ENCODE measurements at places on chromosomes 2 and 18.

DNA sequence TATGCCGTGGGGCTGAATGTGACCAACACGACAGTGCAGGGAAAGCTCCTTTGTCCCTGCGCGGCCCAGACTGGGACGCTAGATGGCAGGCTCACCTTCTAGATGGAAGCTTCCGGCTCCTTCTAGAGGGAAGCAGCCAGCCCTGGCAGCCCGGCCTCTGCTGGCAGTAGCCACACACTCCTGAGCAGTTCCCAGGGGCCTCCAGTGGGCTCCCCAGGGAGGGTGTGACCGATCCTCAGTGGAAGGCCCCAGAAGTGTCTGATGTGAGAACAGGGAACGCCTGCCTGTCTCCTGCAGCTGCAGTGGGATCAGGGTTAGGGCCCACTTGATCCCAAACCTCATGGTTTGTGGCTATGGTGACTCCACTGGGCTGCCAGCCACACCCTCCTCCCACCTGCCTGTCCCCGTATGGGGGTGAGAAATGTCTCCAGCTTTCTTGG, 48.5 kb upstream of the LRPPRC start:
- DNase-seq: peak; percentile 43

DNA sequence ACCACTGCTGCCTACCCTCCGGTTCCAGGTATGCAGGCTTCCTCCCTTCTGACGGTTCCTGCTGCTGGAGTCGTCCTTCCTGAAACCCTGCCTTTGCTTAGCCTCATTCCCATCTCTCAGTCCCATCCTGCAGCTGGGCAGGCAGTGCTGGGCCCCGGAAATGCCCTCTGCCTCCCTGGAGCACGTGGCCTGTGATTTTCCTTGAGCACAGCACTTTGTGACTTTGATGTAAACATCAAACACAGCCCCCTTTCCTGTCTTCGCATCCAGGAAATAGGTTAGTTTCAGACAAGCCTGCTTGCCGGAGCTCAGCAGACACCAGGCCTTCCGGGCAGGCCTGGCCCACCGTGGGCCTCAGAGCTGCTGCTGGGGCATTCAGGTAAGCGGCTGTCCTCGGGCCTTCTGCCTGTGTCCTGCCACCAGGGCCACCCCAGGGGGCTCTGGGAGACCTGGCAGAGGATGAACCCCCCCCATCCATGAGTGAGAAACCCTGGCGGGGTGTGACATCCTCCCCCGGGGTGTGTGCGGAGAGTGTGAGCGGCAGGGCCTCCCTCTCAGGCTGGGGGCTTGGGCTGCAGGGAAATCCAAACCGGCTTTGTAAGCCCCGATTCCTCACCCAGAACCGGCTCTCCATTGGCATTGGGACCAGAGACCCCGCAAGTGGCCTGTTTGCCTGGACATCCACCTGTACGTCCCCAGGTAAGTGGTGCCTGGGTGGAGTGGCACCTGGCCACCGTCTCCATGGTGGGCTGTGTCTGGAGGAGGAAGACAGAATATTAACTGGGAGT, at the start of gene ZAP70:
Gene ZAP70 (plus strand): TSS at position 281 of the 788 bp plus-strand sequence. CDS start 10,461 bp downstream, outside the sequence.
- DNase-seq: no peak

GRCh38 chr2:240603081-240603835, 16.7 kb downstream of the CAPN10 start:
- DNase-seq: no peak

- no peak for DNase-seq
Observed at GRCh38 chr2:78301166-78301789, 724.2 kb upstream of the REG3G start.

DNA sequence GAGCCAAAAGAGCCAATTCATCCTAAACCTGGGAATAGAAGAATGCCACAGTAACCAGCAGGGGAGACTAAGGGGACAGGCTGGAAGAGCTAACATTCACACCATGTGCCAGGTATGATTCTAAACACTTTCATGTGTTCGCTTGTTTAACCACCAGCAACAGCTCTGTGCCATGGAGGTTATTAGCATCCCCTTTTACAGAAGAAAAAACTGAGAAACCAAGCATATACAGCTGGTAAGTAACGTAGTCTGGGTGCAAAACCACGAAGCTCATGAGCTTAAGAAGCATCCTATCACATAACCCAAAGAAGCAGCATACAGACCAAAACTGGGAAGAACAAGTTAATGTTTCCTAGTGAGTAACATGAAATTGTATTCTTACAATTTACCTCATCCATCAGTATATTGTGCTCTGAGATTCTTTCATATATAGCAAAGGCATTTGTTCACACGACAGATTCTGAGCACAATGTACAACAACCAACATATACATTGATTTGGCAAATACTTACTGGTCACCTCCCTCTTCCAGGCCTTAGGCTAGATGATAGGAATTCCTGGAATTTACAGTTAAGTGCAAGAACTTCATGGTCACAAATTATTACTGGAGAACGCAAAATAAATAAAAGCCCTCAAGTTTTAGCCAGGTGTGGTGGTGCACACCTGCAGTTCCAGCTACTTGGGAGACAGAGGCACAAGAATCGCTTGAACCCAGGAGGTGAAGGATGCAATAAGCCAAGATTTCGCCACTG, 36.5 kb upstream of the HNRNPA3 start:
- DNase-seq: no peak

- DNase-seq: no peak
Observed at GRCh38 chr2:41736105-41736567, 311.7 kb upstream of the PKDCC start.

- no peak for DNase-seq
Observed at GRCh38 chr2:75261923-75262322, 62.6 kb upstream of the TACR1 start.

DNA sequence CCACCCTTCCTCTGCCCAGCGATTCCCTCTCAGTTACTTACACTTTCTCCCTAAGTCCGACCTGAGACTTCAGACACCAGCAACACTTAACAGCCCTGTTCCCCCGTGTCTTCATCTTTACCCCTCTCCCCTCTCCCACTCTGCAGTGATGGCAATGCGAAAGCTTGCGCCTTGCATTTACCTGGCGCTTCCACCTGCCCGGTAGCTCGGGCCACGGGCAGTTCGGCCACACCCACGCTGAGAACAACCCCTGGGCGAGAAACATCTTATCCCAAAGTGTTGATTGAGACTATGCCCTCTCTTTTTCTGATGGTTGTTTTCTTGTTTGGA, 558 bp downstream of the DNAJC10 start:
- no peak for DNase-seq

- no peak for DNase-seq
Observed at GRCh38 chr2:43102366-43103092, 123.9 kb downstream of the ZFP36L2 start.

- no peak for DNase-seq
Observed at GRCh38 chr18:79738581-79739439, 58.9 kb upstream of the KCNG2 start.

DNA sequence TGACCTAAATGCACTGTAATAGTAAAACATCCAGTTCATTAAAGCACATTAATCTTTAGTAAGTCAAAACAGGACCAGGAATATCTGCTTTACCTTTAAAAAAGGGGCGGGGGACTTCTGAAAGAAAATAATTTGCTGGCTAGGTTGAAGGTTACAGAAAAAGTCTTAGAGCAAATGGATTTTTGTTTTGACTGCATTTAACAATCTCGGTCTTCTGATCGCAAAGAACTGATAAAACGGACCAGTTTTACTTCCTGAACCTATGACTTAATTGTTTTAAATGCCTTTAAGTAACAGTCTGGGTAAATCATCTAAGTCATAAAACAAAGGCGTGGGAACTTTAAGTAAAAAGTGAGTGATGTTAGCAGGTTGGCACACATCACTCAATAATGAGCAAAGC, 783 bp downstream of the BUB1 start:
- no peak for DNase-seq

DNA sequence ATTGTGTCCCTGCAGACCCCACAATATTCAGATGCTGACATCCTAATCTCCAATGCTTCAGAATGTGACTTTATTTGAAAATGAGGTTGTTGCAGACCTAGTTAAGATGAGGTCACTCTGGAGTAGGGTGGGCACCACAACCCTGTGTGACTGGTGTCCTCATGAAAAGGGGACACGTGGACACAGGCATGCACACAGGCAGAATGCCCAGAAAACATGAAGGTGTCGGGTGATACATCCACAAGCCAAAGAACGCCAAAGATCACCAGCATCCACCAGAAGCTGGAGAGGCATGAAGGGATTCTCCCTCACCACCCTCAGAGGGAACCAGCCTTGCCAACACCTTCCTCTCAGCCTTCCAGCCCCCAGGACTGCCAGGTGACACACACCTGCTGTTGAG, 69.3 kb downstream of the AFF3 start:
- no peak for DNase-seq

- DNase-seq: no peak
Observed at GRCh38 chr2:48944956-48945355, 189.4 kb upstream of the LHCGR start.

GRCh38 chr2:219078126-219078525, 17.4 kb upstream of the IHH start:
- no peak for DNase-seq

- DNase-seq: no peak
Observed at GRCh38 chr18:39732918-39733317, 2167.3 kb upstream of the CELF4 start.

DNA sequence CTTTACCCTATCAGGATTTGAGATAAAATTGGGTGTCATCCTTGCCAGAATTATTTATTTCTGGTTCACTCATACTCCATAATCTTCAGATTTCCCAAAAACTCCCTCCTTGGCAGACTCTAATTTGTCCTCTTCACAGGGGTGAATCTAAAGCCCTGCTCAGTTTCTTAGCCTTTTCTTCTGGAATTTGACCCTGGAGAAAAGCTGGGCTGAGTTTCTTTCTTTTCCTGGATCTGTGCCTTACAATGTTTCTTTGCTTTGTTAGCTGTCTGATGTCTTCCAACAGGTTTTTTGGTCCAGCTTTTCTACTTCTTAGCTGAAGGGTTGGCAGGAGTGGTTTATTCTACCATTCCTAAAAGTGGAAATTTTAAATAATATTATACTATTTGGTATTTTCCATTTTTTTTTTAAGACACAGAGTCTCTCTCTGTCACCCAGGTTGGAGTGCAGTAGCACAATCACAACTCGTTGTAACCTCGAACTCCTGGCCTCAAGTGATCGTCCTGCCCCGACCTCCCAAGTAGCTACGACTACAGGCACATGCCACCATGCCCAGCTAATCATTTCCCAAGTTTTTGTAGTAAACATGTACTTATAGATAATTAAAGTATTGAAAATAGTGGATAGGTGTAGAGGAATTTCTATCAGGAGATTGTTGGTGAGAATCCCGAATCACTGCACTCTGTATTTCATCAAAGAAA, 138.4 kb upstream of the TWIST2 start:
- no peak for DNase-seq

GRCh38 chr18:67001052-67001451, 397.2 kb upstream of the CDH19 start:
- DNase-seq: peak; percentile 44

GRCh38 chr18:34493099-34493544, 217.0 kb upstream of the DTNA start:
- DNase-seq: peak; percentile 76

GRCh38 chr2:216447293-216447692, 35.0 kb downstream of the SMARCAL1 start:
- DNase-seq: no peak

DNA sequence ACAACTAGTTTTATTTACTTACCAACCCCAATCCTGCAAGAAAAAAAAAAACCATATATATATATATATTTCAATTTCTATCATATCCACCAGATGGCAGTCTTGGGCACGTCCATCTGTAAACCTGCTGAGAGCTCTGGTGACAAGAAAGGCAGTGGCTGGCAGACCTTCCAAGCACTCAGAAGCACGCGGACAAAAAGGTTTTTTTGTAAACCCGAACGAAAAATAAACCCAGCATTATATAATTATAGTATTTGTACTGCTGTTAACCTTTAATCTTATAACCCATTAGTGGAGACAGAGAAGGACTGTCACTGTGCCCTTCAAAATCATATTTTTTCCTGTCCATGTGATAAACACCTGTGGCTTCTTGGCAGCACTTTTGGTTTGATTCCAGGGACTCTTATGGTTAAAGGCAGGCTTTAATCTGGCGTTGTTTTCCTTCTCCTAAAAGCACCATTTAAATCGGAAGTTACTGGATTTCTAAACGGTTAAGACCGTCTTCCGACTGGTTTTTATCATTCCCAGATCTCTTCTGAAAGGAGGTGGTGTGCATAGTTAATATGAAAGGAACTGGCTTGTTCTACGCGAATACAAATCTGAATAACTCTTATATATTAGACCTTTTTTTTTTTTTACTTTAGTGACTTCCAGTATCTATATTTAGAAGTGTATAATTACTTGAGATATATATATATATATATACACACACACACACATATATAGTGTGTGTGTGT, 31.0 kb upstream of the SLC3A1 start:
- peak; percentile 43 for DNase-seq

DNA sequence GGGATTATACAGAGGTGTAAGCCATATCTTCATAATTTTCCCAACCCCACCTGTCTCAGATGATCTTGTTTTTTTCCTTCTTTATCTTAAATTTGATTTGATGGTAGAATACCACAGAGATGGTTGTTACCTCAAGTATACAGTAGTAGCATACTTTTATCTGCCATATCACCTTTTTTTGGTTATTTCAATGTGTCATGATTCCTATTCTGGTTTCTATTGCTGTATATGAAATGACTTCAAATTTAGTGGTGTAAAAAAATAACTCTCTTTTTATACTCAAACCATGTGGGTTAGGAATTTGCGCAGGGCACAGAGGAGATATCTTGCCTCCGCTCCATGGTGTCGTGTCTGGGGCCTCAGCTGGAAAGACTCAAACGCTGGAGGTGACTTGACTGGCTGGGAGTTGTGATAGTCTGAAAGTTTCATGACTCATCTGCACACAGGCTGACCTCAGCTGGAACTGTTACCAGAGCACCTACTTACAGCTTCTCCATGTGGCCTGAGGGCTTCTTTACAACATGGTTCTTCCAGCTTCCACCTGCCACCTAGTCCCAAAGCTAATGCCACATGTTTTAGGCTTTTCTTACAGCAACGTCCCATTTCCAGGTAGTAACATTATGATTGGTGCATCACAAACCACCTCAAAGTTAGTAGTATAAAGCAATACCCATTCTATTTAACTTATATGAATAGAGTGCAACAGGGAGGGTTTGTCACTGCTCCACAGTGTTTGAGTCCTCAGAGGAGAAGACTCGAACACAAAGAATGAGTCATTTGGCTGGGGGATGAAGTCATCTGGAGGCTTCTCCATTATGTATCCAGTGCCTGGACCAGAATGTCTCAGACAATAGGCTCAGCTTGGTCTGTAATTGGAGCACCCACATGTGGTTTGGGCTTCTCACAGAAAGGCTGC, 82.3 kb upstream of the XPO1 start:
- DNase-seq: peak; percentile 33

GRCh38 chr18:27164905-27165304, 20.2 kb downstream of the CHST9 start:
- no peak for DNase-seq

All from retinal pigment epithelial cell (primary cell).